ENCODE measurements at places on chromosomes 6 and 20.

GRCh38 chr6:159307246-159307790 is 138.1 kb downstream of the FNDC1 start:
- no peak for DNase-seq

GRCh38 chr6:163761481-163761880 is 347.0 kb downstream of the QKI start:
- DNase-seq = no peak

GRCh38 chr20:59044295-59044694 is 1.7 kb upstream of the PRELID3B start:
- no peak for DNase-seq

DNA sequence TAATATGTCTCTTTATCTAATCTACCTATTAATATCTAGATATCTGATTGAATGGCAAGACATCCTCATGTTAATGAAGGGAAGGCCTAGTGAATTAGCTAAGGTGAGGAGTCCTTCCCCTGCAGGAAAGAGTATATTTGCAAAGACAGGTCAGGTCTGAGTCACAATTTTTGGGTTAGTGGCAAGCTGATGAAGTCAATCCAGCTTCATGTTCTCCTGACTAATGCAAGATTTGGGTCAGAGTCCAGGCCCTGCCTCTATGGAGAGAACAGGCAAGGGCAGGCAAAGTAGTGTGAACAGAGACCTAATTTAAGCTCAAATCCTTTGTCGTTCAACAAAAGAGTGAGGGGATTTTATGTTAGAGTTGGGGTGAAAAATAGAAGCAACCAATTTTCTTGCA is 496.7 kb downstream of the BMP2 start:
- DNase-seq = no peak

DNA sequence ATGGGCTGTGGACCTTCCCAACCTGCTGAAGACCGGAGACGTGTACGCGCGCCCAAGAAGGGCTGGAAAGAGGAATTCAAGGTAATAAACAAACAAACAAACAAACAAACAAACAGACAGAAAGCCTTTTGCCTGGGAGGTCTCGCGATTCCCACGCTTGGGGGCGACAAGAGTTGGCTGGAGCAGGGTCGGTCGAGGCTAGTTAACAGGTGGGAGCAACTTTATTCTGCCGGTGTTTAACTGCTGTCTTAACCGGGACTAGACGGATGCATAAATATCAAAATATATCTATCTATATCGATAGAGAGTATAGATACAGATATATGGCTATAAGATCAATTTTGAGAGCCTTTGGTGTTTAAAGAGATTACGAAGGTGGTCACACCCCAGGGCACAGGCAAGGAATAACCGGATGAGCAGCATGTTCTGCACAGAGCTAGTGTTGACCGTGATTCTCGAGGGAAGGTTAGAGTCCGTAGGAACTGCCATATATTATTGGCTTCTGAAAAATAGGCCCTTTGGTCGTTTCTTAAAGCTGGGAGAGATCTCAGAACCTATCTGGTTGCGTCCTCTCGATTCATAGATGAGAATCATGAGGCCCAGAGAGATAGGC is 514 bp downstream of the STMND1 start:
- no peak for DNase-seq

- no peak for DNase-seq
These were observed 82.3 kb downstream of the YTHDF1 start for GRCh38 chr20:63133481-63134091.

DNA sequence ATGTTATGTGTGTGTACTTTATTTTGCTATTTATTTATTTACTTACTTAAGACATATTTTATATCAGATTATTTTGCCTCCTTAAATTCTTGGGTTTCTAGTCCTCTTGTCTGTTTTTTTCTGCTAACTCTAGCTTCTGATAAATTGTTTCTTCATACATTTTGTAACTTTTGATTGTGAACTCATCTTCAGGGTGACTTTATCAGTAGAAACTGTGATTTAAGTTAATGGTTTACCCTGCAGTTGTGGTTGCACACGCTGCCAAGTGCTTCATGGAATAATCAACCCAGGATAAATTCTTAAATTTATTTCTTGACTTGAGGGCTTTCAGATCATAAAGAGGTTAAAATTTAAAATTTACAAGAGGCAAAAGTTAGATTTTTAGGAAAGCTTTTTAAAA is 173.3 kb downstream of the CENPW start:
- DNase-seq = no peak

DNA sequence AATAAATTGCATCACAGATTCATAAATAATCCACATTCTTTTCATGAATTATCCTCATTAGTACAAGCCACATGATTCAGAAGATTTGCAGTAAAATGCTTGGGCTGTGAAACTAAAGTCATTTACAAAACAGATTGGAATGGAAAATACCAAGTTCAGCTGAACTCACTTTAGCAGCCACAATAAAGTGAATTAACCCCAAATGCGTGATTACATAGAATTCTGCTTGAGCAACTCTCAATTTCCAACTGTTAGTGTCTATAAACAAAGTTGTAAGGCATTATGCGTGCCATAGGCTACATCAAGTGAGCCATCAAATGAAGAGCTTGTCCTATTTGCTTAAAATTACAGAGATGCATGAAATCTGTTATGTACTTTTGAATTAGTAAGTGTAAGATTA is 60.4 kb upstream of the GFRAL start:
- no peak for DNase-seq

GRCh38 chr6:110357664-110358552 is at the start of gene METTL24:
Gene METTL24 (minus strand): TSS chr6:110358349. CDS start chr6:110358272, 77 bp downstream.
- DNase-seq = no peak

DNA sequence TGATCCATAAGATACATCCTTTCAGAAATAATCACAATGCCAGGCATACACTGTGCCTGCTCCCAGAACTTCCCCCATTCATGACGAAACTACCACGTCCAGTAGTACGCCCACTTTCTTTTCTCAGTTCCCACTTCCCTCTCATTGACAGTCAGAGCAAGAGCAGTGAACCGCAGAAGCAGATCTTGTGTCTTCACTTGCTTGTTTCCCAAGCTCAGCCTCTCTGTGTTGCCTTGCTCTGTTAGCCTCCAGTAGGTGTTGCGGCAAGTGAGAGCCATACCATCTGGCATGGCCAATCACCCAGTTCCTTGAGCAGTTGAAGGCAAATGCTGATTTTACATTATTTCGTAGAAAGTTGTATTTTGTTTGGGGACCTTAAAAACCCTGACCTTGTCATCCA is 11.7 kb downstream of the UST start:
- DNase-seq = no peak

DNA sequence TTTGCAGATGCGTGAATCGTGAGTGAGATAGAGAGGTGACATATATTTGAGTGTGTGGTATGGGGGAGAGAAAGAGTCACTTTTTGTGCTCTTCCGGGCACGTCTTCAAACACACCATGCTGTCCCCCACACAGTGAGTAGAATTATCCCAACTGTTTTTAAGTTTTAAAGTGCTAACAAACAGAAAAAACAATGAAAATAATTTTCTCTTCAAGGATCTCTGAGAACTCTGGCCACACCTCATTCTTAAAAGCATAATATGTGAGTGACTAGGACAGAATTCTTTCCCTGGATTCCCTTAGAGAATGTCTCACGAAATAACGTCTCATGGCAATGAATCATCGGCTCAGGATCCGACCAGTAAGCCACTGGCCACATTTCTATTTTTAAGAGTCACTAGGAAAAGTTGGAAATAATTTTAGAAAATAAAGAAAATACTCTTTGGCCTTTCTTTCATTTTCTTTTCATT is 235.7 kb upstream of the ZNF217 start:
- DNase-seq = no peak

DNA sequence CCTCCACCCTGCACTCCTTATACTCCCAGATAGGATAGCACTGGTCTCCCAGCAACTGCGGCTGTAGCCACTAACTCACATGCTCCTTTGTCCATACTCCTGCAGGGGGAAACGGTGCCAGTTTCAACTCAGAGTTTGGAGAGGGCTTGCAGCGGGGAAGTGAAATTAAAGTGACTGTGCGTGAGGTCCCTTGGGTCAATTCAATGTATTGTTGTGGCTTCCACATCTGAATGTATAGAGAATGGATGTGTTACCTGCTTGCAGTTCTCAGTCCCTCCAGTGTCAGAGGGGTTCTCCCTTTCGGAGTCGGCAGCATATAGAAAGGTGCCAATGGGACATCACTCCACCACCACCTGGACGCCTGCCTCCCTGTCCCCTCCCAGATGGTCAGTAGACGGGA is 93.6 kb upstream of the CNKSR3 start:
- no peak for DNase-seq

GRCh38 chr6:83073615-83074014 is 6.1 kb downstream of the DOP1A start:
- DNase-seq = no peak

- no peak for DNase-seq
These were observed 72.5 kb downstream of the TCP11 start for GRCh38 chr6:35068644-35069043.

DNA sequence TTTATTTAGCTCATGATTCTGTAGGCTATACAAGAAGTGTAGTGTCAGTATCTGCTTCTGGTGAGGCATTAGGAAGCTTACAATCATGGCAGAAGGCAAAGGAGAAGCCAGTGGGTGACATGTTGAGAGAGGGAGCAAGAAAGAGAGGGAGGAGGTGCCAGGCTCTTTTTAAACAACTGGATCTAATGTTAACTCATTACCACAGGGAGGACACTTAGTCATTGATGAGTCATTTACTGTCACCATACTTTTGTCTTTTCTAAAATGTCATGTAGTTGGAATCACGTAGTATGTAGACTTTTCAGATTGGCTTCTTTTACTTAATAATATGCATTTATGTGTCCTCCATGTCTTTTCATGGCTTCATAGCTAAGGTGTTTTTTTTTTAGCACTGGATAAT is 58.1 kb downstream of the NUS1 start:
- DNase-seq = no peak

DNA sequence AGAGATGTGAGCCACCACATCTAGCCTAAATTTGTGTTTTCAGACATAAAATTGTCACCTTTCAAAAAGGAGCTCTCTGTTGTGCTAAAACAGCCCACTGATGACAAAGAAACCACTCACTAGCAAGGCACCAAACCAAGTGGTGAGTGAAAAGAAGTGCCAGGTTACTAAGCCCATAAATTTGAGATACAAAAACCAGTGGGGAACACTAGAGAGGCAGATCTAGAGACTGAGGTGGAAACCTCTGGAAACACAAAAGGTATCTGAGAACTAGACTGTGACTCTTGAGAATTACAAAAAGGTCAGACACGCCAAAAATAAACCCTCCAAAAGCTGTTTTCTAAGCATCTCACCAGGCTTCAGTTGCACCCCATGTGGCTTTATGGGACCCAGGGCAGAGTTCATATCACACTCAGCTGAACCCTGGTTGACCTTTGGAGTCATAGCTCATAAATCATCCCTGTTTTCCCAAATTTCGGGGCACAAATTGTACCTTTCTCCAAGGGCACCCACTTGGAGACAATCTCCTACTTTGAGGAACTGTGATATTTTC is 24.2 kb downstream of the SAMD3 start:
- no peak for DNase-seq

DNA sequence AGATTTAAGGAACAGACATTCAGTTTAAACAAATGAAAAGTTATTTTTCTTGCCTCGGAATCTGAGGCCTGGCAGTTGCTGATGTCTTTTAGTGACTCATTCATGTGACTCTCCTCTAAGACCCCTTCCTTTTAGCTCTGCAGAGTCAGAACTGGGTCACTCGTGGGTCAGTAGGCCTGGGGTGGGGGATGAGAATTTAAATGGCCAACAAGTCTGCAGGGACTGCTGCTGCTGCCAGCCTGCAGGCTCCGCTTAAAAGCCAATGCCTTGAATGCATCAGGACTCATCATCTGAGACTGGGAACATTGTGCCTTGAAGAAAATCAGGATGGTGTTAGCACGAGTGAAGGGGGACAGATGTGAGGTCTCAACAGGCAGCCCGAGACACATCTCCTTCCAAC is 404.3 kb downstream of the CDH26 start:
- no peak for DNase-seq

DNA sequence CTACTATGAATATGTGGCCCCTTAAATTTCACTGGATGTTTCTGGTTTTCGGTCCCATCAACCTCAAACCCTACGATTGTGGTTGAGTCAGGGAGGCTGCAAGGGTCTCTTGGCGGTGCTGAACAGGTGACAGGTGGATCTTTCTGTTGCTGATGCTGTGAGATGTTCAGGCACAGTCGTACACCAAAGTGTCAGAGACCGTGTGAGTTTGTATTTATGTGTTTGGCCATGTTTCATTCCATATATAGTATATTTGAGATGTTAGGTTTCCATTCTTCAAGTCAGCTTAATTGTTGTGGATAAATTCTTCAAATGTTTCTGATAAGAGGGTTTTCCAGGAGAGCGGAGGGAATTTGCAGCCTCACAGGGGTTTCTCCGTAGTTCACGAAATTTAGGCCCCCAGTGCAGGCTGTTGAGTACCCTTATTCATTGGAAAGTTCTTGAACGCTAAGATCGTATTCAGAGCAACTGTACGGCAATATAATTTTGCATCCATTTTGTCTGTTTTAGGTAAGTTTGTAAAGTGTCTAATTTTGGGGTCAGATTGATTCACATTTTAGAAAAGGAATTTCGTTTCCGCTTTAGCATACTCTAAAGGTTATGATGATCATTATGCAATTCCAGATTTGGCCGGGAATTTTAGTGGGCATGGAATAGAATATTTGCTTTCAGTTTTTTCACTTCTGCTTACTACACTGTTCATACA is 1.2 kb downstream of the TAB2 start:
- DNase-seq = peak; percentile 11

GRCh38 chr20:420166-420620 is 12.1 kb downstream of the RBCK1 start:
- DNase-seq = no peak

Measured in SHP77 (cell line).